NCI-H1417 treated with DMSO at 0.1 percent for 48 hours (cell line): ENCODE measurements at places on chromosomes 1 and 21.

DNA sequence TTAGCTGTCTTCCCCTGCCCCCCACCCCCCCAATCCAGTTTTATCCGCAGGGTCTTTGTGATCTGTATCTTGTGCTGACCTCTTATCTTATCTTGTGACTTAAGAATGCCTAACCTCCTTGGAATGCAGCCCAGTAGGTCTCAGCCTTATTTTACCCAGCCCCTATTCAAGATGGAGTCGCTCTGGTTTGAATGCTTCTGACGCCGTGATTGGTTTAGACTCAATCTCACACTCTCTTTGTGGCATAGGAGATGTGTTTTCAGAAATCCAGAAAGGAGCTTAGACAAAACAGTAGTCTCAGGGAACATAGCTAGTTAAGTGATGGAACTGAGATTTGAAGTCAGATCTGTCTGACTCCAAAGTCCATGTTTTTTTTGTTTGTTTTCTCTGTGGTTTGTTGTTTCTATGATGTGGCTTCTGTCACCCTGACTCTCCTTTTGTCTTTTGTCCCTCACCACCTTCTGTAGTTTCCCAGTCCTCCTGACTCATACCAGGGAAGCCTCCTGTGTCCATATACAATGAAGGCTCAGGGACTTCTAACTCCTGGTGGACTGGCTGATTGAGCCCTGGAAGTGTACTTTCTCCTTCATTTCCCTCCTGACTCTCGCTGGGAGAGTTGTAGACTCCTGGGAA, 18.1 kb upstream of the USP24 start:
- DNase-seq: no peak

DNA sequence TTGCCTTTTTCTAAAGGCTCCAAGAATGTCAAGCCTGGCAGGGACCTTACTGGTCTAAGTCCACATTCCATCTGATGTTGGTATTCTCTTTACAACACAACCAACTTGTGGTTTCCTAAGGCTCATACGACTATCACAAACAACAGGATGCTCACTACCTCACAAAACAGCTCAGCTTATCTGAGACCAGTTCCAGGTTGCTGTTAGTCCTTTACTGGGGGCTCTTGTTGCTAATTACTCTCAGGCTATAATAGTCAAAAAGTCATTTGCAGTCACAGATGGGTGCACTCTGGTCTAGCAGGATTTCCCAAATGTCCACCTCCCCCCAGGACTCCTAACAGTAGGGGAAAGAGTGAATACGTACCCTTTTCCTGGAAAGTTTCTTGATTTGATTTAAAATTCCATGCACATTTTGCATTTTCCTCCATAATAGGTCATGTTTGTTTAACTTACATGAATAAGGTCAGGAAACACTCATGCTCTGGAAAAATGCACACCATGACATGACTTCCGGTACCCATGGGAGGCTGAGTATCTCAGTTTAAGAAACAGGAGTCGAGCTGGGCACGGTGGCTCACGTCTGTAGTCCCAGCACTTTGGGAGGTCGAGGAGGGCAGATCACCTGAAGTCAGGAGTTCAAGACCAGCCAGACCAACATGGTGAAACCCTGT, 16.0 kb downstream of the LCK start:
- no peak for DNase-seq

GRCh38 chr1:56754708-56755479, 64.3 kb downstream of the FYB2 start:
- no peak for DNase-seq

GRCh38 chr1:227924168-227924832, 23.4 kb downstream of the WNT9A start:
- no peak for DNase-seq
